Hematopoietic multipotent progenitor cell (in vitro differentiated cells): ENCODE measurements at places on chromosomes 11 and 22.

DNA sequence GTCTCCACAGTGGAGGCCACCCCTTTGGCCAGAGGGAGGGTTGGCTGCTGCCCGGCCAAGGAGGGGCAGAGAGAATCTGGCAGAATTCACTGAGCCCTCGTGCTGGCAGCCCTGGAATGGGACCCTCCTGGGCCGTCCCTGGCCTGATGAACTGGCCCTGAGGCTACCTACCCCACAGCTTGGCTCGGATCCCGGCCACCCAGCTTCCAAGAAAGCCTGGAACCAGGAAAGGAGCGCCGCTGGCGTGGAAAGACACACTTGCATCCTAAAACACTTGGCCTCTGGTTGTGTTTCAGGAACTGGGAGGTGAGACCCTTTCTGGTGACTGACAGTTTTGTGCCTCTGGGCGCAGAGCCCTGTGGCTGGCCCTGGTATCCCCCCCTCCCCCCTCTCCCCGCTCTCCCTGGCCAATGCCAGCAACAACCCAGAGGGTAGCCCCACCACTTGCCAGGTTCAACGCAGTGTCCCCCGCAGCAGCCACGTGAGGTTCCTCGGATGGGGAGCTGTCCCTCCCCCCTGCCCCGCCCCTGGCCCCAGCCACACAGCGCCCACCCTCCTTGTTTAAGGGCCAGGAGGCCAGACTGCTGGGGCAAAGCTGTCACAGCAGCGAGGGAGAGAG lies 693 bp downstream of the NFAM1 start:
- no peak for DNase-seq

GRCh38 chr22:44586999-44587736 lies 89.1 kb upstream of the RTL6 start:
- peak; percentile 40 for DNase-seq

GRCh38 chr22:43090130-43090789 lies 1.1 kb upstream of the TTLL1 start:
- DNase-seq = peak; percentile 92

DNA sequence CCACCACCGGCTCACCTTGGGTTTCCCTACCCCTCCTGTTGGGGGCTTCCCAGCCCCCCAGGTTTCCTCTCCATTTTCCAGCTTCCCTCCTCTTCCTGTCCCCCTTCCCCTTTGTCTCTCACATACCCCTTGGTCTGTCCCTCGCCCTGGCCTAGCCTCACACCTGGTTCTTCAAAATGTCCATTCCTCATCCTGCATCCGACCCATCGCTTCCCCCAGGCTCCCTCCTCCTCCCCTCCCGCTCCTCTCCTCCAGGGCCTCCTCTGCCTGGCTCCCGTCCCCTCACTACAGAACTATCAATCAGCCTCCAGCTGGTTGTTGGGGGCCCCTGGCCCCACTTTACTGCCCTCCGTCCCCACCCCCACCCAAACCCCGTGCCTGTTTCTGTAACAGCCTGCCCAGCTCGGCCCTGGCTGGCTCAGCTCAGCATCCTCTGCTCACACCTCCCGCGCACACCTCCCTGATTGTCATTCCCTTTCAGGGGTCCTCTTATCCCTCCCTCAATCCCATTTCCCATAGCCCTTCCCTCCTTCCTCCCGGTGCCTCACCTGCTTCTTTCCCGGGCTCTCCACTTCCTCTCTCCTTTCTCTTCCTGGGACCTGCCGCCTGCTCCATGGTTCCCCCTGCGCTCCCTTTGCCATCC lies 1.2 kb downstream of the CNIH2 start:
- DNase-seq = no peak

DNA sequence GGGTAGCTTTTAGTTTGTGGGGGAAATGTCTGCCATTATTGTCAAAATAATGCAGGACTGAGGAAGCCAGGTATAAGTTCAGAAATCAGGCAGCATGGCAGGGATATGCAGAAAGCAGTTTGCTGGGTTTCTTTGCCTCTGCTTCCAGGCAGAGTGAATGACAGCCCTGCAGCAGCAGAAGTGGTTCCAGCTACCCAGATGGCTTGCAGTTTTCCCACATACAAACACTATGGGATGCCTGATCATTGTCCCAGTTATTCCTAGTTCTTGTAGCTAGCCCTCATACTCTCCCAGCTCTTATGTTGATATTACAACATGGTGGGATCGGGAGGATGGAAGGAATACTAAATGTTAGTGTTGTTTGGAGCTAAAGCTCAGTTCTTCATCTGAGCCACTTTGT lies 2.8 kb upstream of the DIXDC1 start:
- DNase-seq = no peak

DNA sequence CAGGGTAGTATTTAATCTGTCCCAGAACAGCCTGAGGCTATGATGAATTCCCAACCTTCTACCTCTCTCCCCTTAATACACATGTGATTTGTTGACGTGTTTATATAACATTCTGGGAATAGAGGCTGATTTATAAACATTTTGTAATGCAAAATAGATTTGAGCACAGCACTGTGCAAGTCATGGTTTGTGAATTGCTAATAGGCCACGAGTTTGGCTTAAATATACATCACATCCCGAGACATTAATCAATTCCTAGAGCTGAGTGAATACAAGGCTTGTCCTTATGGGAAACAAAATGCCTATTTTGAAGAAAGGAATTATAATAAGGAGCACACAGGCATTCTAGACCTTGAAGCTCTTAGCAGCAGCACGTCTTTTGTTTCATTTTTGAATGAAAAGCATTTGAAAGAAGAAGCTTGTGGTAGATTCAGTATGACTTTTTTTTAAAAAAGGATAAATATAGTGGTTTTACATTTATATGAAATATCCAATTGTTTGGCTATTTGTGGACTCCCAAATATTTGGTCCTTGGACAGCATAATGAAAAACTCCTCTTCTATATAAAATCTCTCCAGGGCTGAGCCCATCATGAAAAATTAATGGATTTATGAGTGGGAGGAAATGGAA lies 116.4 kb downstream of the SLC17A6 start:
- no peak for DNase-seq

DNA sequence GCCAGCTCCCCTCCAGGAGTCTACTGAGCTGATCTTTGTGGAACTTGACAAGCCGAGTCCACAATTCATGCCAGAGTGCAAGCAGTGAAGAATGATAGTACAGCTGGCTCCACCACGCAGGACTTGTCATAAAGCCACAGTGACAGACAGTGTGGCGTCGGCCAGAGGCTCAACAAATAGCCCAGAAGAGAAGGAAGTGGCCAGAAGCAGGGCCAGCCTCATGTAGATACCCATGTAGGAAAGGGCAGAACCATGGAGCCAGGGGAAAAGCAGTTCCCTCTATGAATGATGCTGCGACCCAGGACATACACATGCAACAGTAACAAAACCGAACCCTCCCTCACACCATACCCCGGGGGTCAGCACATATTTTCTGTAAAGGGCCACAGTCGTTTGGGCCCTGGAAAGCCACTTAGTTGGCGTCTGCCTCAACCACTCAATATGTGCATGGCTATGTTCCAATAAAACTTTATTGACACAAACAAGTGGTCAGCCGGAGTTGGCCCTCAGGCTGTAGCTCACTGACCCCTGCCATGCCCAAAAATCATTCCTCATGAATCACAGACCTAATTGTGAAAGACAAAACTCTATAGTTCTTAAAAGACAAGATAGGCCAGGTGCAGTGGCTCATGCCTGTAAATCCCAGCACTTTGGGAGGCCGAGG lies 161.4 kb downstream of the BRD1 start:
- DNase-seq = no peak

DNA sequence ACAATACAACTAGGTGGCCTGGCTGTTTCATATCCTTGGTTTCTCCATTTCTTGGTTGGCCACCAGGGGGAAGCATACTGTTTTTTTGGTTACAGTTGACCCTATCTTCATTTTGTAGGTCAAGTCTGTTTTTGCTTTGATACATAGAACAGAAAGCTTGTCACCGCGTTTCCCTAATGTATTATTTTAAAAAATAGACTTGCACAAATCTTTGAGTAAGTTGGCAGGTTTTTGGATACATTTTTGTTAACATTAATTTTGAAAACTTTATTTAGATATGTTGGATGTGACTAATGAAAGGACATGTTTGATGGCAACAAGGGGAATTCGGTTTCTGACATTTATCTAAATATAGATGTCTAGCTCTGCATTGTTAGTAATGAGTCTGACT lies 3.0 kb downstream of the NCR3LG1 start:
- peak; percentile 83 for DNase-seq

GRCh38 chr22:22835242-22835641 lies 52.4 kb upstream of the IGLL5 start:
- DNase-seq = no peak

DNA sequence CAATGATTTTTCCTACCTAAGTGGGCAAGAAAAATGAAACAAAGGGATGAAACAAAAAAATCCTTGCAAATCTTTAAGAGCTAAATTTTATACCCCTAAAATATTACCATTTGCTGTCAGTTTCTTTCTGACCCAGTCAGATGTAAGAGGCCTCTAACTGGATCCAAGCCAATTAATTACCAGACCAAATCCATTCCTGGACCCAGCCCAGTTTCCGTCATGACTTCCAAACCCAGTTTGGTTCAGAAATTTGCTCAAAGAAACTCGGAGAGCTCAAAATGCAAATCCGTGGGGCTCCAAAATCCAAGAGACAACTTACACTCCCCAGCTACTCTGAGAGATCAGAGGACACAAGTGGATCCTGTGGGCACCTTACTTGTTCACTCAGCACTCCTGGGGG lies 46.8 kb downstream of the TRIM44 start:
- DNase-seq = no peak

DNA sequence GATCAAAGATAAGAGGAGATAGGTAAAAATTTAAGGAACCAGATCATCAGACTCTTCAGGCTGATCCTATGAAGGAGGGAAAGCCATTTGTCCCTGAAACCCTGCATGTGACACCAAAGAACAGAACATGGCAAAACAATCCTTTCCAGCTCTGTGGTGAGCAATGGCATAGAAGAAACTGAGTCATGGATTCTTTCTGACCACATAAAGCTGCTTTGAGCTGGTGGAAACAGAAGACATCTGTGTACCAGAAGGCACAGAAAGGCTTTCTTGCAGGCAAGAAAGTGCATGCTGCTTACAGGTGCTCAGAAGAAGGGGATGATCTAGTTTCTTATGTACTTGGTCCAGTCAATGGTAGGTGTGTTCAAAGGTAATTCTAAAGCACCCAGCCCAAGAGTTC lies 45.0 kb upstream of the APOA1 start:
- DNase-seq = no peak

- no peak for DNase-seq
Observed at GRCh38 chr22:47471406-47471805, 709.0 kb downstream of the TBC1D22A start.

GRCh38 chr11:14261066-14261465 lies 97.9 kb downstream of the RRAS2 start:
- no peak for DNase-seq

- no peak for DNase-seq
Observed at GRCh38 chr11:15108592-15109130, 6.1 kb upstream of the INSC start.

- DNase-seq = no peak
Observed at GRCh38 chr22:35376728-35377472, 4.0 kb upstream of the HMOX1 start.

DNA sequence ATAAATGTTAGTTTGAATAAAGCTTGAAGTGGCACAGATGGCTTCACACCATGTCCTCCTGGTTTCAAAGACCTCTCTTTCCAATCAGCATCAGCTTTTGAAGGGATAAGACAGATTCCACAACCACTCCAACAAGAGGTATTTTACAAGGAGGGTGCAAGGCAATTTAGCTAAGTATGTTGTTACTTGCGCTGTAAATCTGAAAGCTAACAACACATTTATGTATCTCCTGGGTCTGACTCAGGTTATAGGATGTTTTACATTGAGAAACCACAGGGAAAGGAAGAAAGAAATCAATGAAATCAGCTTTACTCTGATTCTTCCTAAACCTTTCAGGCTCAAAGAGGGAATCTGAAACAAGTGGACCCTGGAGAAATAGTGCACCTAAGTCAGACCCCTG lies 12.1 kb downstream of the CWC15 start:
- no peak for DNase-seq

- no peak for DNase-seq
Observed at GRCh38 chr22:45597460-45598192, 74.0 kb upstream of the ATXN10 start.

DNA sequence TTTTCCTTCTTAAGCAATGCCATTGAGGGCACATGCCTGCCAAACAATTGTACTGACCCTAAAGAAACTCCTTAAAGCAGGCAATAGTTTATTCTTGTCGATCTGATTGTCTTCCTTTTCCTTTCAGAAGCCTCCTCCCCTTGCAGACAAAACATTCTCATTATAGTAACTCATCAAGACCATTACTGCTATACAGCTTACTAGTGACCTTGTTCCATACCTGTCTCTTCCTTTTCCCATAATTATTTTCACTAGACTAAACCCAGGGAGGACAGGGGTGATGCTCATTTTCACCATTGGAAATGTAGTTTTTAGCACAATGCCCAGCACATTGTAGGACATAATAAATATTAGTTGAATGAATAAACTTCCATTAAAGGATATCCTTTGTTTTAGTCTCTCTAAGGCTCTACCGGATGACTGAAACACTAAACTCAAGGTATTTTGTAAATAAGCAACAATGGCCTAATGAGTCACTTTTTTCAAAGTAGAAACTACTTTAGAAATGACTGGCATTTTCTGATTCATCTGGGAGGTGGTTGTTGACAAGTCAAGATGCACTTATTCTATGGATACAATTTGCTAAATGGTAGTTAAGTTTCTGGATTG lies 9.3 kb upstream of the MSANTD4 start:
- DNase-seq = no peak

DNA sequence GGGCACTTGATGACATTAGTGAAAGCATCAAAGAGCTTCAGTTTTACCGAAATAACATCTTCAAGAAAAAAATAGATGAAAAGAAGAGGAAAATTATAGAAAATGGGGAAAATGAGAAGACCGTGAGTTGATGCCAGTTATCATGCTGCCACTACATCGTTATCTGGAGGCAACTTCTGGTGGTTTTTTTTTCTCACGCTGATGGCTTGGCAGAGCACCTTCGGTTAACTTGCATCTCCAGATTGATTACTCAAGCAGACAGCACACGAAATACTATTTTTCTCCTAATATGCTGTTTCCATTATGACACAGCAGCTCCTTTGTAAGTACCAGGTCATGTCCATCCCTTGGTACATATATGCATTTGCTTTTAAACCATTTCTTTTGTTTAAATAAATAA lies 10.6 kb downstream of the REXO2 start:
- DNase-seq = no peak

DNA sequence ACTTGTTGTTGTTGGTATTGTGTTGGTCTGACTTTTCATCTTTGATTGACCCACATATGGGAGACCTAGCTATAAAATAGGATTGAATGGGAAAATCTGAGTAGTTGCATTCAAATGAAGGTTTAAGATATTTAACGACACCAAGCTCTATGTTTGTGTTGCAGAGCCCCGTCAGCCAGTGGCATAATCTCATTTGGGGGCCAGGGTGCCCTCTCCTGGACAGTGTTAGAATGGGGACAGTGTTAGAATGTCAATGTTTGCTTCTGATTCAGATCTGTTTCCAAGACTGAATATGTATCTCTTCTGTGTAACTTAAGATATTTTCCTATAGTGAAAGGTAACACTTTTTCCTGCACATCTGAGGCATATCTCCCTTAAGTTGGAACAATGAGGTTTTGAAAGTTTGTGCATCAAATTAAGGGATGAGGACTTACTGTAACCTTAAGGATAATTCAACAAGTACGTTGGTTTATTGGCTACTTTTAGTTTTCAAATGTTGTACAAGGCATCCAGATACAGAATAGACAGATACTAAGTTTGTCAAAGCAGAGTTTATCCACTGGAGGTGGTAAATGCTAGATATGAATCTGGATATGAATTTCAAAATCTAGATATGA lies 5.3 kb upstream of the OR52M1 start:
- peak; percentile 32 for DNase-seq
